ENCODE measurements at places on chromosomes 16 and 17.
A peak's percentile ranks its signal among the peaks of the same experiment; 100 is the strongest.

GRCh38 chr16:73228649-73229048 lies 180.7 kb upstream of the ZFHX3 start:
- DNase-seq, result no peak

- DNase-seq, result no peak
These were observed 51.2 kb downstream of the RMI2 start for GRCh38 chr16:11396241-11397048.

GRCh38 chr17:48513097-48513496 lies 17.7 kb downstream of the HOXB1 start:
- DNase-seq, result no peak

DNA sequence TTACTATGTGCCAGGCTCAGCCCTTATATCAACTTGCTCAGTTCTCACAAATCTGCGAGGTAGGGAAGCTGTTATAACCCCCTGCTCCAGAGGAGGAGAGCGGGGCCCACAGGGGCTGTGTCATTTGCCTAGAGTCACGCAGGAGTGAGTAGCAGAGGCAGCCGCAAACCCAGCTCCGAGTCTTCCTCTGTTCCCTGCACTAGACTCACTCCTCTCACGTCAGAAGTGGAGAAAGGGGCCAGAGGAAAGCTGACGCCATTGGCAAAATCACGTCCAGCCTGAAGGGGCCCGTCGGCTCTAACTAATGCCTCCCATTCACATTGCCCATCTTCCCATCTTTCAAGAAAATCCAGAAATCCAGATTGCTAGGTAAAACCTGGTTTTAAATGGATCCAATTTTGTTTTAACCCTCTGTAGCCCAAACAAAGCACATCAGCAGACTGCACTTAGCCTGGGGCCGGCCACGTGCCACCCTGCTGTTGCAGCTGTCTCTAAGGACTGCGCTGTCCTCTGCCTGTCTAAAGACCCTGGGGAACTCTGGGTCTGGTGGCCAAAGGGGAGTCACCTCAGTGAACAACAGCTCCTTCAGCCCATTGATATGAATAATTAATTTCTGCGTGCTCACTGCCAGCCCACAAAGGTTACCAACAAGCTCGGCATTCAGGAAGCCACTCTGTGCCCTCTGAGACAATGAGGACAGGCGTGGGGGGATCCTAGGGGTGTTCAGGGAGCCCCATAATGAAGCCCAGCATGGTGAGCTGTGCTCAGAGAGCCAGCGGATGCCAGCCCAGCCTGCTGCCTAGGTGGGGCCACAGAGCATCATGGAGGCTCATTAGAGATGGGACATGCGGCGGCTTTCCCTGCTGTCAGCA lies 36.7 kb upstream of the ABR start:
- no peak for DNase-seq

DNA sequence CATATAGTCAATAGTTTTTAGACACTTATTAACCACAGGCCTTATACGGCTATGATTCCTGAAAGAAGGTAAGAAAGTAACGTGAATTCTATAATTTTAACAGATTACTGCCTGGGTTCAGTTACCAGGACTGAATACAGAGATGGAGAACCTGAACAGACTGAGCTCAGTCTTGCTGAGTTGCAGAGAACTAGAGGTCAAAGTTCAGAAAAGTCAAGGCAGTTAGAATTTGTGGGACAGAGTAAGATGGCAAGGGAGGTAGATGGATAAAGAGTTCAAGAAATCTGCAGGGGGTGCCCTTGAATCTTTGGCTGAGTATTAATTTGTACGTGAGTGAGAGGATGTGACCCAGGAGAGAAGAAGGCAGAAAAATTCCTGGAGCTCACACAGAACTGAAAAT lies 320.1 kb upstream of the MAF start:
- no peak for DNase-seq

GRCh38 chr17:1557355-1558095 lies 5.1 kb downstream of the PITPNA start:
- no peak for DNase-seq

GRCh38 chr16:75485230-75486013 lies 9.8 kb downstream of the CHST6 start:
- DNase-seq, result no peak

GRCh38 chr16:1277151-1277598 lies 21.3 kb downstream of the TPSD1 start:
- DNase-seq, result no peak

GRCh38 chr16:5738586-5738985 lies 641.0 kb upstream of the EEF2KMT start:
- no peak for DNase-seq

DNA sequence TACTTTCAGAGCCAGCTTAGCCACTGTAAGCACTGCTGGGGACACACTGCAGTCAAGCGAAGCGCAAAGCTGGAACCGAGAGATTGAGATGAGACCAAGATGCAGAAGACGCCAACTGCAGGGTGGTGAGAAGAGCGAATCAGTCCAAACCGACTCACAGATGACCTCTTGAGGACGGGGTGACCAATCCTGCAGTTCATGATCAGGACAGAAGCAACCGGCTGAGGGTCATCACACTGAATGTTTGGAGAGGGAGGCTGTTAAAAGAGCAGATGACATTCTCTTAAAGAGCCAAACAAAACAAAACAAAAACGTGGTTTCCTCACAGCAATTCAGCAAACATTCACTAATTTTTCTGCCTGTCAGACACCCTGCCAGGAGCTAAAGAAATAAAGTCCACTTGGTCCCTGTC lies 8.5 kb downstream of the HASPIN start:
- no peak for DNase-seq

- DNase-seq, result no peak
These were observed 16.0 kb downstream of the ST6GALNAC1 start for GRCh38 chr17:76627510-76627909.

- DNase-seq, result no peak
These were observed 90.8 kb downstream of the MYO1D start for GRCh38 chr17:32786169-32786568.

DNA sequence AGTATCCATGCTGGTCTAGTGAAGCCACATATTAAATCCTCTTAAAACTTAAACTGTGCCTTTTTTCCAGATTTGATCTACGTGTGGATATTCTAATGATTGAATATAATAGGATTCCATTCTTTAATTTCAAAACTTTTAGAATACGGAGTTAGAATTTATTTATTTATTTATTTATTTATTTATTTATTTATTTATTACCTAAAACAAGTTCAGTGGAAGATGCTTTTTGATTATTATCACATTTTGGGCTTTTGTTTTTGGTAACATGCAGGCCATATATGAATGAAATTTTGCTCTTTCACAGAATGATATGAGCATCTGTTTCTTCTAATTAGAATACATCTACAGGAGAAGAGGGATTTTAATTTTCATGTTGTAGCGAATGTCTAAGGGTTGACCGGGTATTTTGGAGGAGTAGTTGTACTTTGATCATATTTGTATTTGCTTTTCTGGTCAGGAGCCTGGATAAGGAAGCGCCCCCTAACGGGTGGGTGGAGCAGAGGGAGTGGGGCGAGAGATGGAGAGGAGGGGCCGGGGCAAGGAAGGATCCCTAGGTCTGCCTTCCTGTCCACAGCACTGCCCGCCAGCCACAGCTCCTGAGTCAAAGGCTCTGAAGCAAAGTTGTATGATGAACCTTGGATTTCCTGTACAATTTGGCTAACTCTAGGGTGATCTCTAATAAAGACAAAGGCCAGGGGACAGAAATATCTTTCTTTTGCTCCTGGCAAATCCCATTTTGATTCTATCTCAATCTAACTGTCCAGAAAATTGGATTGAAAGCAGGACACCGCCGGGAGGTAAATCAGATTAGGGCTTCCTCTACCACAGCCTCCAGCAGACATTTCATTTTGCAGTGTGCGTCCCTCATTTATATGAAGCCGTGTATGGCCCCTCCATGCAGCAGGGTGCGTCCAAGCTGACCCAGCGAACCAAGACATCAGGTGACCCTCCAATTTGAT lies 149.1 kb downstream of the PRKCA start:
- DNase-seq, result no peak

DNA sequence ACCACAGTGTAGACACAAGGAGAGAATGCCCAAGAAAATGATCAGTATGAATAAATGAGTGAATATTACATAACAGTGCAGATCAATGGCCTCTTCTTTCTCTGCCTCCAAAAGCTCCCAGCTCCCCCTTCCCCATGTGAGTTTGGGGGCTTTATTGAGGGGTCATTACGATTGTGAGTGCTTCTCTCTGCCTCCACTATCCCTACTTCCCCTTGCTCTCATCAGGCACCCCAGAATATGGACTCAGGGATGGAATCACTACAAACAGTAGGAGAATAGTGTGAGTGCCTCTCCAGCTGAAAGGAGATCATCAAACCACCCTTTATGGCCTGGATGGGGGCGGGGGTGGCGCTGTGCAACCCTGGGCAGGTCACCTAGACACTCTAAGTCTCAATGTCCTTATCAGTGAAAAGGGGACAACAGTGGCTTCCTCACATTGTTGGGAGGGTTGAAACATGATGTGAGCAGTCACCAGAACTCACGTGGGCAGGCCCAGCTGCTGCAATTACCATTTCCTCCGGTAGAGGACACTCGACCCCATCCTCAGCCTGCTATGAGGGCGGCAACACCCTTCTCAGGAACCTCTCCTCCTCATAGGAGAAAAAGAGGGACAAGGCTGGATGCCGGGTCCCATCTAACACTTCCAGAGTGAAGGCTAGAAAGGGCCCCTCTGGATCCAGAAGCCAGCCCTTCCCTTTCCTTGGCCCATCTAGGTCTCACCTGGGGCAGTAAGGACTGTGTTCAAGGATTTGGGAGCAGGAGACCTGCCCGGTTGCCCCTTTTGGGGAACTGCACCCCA lies 2.1 kb upstream of the EPOP start:
- DNase-seq, result peak; percentile 44

DNA sequence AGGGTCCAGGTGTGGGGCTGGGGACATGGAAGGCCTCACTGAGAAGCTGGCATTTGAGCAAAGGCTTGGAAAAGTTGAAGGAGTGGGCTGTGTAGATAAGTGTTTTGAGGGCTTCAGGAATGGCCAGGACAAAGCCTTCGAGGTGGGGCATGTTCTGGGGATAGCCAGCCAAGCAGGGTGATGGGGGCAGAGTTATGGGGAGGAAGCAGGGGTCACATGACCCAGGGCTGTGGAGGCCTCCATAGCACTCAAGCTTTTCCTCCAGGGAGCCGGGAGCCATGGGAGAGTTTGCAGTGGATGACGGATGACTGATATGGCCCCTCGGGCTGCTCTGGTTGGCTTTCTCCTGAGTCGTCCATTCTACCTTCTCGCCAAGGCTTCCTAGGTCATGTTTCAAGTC lies 27.6 kb downstream of the PLCG2 start:
- DNase-seq, result no peak

DNA sequence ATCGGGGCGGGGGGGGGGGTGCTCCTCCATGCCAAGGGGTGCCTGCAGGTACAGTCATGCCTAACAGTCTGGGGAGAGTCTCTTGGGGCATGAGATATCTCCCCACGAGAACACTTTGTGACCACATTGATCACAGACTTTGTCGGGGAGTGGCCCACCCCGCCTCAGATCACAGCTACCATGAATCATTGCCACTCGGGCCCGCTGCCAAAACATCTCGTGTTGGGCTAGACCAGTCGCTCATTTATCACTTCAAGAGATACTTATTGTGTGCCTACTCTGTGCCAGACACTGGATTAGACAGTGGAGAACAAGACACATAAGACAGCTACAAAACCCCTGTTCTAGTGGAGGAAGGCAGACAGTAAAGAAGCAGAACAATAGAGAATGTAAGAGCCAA lies 72.6 kb downstream of the CLEC16A start:
- DNase-seq, result no peak

GRCh38 chr17:60108712-60109111 lies 30.0 kb upstream of the HEATR6 start:
- no peak for DNase-seq

GRCh38 chr16:73846356-73846755 lies 450.3 kb upstream of the PSMD7 start:
- no peak for DNase-seq

- no peak for DNase-seq
These were observed 32.3 kb downstream of the BRCA1 start for GRCh38 chr17:43092901-43093300.

GRCh38 chr16:57069053-57069452 lies 23.3 kb upstream of the CPNE2 start:
- DNase-seq, result no peak

DNA sequence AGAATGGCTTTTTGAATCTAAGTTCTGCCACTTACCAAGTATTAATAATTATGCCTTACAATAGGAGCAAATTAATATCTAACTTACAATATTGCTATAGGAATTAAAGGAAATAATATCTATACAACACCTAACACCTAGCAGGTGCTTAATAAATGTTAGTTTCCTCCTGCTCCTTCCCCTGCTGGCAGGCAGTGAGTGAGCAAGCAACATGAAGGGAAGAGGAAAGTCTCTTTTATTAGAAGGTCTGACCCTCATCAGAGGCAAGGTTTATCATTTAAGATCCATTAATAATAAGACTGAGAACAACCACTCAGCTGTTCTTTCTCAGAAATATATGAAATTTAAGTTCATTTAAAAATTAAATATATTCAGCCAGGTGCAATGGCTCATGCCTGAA lies 6.7 kb upstream of the DYNC1LI2 start:
- DNase-seq, result no peak

- no peak for DNase-seq
These were observed 210.1 kb upstream of the HS3ST4 start for GRCh38 chr16:25481636-25482035.

DNA sequence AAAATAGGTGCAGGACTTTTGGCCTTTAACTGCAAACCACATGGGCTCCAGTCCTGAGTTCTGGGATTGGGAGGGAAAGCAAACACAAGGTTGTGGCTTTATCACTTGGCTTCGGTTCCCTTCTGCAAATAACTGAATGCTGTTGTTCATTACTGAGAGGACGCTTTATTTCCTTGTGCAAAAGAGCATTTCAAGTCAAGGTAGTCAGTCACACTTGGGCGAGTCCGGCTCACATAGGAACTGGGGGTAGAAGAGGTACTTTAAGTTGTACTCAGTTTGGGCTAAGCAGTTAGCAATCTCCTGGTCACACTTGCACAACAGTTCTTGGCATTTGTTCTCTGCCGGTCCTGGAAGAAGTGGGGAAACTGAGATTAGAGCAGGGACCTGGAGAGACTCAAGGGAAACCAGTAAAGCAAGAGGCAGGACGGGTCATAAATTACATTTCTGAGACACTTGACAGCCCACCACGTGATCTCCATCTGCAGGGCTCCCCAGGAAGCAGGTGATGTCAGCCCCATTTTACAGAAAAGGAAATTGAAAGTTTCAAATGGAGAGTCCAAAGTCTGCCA lies 21.6 kb downstream of the PLA2G10 start:
- DNase-seq, result no peak

GRCh38 chr17:81803728-81804558 lies at the start of gene GCGR:
GCGR (plus strand) TSS chr17:81804150; CDS start chr17:81809019, 4,869 bp downstream.
- DNase-seq, result no peak

GRCh38 chr17:41722231-41722630 lies 10.1 kb downstream of the GAST start:
- DNase-seq, result no peak

GRCh38 chr16:85215478-85216118 lies 103.3 kb upstream of the CIBAR2 start:
- DNase-seq, result no peak

GRCh38 chr16:21274172-21274726 lies 3.8 kb downstream of the CRYM start:
- DNase-seq, result no peak

- no peak for DNase-seq
These were observed 42.5 kb downstream of the EMP2 start for GRCh38 chr16:10537946-10538345.
